CD4-positive, alpha-beta T cell treated with Interleukin-4 for 1 hour (primary cell): ENCODE measurements at places on chromosomes 4 and X.

DNA sequence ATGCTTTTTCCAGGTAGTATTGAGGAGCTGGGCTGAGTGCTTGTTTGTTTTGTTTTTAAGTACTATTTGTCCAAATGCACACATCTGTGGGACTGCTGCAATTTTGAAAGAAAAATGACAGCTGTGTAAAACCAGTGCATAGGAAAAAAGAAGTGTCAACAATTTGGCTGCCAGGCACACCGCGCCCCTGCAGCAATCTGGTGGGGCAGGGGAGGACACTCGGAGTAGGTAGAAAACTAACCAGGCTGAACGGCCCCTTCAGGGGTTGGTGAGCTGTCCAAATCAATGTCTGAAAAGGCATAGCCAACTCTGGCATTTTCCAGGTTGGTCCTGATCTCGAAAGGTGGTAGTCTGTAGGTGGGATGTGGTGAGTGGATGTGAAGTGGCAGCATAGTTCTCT is 1.1 kb downstream of the LDOC1 start:
- DNase-seq = no peak

DNA sequence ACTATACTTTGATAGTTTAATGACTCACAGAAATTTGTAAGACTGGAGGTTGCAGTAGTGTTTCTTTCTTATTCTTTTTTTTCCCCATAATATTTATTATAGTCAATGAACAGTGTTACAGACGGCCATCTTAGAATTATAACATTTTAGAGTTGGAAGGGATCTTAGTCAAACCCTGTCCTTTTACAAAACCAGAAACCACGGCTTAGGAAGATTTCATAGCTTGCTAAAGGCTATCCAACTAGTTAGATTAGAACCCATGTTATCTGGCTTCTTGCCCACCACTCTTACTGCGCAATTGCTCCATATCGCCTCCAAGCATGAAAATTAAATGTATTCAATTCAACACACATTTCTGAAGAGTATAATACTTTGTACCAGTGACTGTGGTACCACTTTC is 1.1 kb downstream of the XIAP start:
- DNase-seq = no peak

GRCh38 chr4:76002176-76002575 is 5.1 kb downstream of the CXCL9 start:
- no peak for DNase-seq

DNA sequence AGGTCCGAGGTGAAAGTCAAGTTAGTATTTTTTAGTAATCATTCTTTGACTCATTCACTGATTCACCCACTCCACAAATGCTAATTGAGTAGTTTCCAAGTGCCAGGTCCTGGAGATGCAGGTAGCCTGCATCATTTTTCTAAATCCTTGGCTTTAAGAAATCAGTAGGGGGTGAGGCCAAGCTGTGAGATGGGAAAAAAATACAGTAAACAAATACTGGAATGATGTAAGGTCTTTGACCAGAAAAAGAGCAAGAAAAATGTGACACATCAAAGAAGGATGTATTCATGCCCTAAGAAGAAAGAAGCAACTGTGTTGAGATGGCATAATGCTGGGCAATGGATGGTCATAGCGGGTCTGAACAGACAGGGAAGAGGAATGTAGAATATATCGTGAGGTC is 1386.6 kb downstream of the PCDH7 start:
- DNase-seq = no peak

DNA sequence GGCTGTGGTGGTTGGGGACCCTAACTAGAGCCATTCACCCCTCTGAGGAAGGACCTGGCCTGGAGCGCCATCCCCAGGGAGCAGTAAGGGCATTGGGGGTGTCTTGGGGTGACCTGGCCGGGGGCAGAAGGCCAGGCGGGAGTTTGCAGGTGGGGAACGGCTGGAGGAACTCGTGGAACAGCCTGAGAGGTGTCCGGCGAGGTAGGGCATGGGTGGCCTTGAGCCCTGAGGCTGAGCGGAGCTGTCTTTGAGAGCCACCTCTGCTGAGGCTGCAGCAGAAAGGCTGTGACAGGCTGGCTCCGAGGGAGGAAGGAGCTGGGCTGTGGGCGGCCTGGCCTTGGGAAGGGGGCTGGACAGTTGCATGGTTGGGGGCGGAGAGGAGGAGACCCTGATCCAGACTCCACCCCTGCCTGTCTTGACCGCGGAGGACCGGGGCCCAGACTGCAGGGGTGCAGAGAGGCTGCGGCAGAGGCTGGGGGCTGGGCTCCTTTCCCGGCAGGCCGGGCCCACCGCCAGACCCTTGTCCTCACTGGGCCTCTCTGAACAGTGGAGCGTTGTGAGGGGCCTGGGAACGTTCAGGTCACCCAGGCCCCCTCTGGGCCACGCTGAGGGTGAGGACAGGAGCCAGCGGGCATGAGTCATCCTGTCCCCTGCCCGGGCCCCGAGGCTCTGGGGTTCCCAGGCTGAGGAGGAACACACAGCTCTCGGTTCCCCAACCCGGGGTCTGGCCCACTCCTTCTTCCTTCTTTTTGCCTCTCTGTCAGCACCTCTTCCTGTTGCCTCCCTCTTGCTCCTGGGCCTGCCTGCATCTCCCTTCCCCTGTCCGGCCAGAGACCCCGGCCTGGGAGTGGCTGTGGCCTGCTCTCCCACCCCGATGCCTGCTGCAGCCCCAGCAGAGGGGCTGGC is 8.1 kb downstream of the SH3BP2 start:
- peak; percentile 80 for DNase-seq

GRCh38 chrX:148649145-148649795 is 148.9 kb downstream of the AFF2 start:
- no peak for DNase-seq

DNA sequence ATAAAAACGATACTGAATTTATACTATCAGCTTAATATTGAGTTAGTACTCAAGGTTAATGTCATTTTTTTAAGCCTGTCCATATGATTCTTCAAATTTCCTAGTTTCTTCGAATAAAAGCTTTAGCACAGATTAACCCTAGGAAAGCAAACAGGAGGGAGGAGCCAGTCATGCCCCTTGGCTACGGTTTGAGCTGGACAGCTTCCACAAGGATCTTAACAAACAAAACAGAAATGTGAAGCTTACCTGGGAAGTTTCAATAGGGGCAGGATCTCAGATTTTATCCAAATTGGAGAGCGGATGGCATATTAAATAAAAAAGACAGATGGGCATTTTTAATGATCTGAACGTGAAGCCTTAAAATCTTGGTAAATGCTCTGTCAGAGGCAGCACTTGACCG is 2.3 kb downstream of the NWD2 start:
- no peak for DNase-seq

DNA sequence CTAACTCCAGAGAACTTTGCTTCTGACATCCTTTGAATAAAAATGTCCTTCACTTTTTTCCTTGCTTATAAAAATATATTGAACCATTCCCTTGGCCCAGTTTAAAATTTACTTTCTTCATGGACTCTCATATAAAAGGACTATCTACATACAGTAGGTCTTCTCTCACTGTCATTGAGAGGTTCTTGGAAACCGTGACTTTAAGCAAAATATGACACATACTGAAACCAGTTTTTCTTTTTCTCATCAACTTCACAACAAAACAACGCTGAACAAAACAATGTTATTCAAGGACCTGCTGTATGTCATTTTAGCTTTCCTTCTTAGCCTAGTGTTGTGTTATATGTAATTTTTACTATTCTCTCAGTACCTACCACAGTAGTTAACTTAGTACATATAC is 496.8 kb downstream of the CENPC start:
- no peak for DNase-seq

DNA sequence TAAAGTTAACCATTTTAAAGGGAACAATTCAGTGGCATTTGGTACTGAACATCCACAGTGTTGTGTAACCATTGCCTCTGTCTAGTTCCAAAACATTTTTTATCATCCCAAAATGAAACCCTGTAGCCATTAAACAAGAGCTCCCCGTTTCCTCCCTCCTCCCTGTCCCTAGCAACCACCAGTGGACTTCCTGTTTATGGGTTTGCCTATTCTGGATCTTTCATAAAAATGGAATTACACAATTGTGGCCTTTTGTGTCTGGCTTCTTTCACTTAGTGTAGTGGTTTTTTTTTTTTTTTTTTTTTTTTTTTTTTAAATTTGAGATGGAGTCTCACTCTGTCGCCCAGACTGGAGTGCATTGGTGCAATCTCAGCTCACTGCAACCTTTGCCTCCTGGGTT is 11.6 kb downstream of the RBMX2 start:
- DNase-seq = no peak

GRCh38 chr4:101075536-101075935 is 271.8 kb downstream of the PPP3CA start:
- DNase-seq = no peak

- DNase-seq = no peak
Measured at GRCh38 chr4:110198049-110198434, 373 bp downstream of the ELOVL6 start.

- no peak for DNase-seq
Measured at GRCh38 chr4:54657185-54657550, 589 bp upstream of the KIT start.

DNA sequence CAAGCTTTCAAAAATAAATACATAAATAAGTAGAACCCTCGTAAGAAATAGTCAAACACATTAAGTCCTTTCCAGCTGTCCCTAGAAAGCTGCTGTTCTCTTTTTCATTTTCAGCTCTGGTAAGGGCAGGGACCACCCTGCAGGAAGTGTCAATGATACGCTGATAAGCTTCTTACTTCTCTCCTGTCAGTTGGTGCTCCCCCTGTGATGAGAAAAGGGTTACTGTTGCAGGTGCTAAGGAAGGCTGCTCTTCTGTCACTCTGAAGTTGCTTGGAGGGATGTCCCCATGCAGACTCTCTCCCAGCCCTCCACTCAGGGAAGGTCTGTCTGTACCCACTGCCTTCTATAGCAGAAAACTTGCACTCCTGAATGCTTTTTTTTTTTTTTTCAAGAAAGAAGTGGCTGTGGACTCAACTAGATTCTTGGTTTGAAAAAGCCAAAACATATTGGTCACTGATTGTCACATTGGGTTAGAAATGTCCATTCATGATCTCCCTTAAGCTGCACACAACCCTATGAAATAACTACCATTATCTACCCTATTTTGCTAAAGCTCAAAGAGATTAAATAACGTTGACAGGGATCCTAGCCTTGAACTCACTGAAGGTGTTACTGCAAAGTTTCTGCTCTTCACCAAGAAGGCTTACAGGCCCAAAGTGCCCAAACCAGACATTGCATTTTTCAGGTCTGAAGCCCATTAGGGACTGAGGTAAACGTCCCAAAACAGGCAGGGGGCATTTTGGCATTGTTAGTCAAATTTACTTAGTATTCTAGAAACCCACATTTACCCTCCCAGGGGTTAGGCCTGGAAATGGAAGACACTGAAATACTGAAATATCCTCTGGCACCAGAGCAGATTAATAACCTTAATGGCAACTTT is 1.2 kb downstream of the CXCL3 start:
- no peak for DNase-seq

DNA sequence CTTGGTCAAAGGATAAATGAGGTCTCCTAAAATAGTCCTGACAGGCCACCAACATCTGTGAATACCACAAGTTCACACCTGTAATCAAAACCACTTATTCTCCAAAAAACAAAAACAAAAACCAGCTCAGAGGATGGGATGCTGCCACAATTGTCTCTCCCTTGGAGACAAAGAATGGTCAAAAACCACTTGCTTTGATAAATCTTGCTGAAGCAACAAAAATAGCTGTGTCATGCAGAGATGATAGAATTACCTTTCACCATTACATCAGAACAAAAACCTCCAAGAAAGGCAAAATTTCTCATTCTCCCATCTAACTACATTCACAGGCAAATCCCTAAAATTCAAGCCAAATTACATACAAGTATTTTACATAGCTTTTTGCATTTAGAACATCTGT is 180.4 kb downstream of the MAML3 start:
- DNase-seq = no peak

DNA sequence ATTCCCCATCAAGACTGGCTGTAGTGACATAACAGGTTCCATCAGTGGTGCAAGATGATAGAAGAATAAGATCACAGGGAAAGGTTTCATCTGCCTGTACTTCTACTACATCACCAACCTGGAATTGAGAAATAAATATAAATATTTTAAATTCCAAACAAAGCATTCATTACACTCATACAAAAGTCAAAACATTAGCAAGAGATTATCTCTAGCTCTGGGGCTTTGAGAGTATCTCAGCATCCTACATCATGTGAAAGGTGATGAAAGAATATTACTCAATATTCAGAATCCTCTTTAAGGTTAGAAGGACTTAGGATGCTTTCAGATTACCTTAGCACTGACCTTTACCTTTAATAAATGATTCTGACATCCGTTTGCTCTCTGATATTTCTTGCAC is 96.5 kb upstream of the MCF2 start:
- no peak for DNase-seq

DNA sequence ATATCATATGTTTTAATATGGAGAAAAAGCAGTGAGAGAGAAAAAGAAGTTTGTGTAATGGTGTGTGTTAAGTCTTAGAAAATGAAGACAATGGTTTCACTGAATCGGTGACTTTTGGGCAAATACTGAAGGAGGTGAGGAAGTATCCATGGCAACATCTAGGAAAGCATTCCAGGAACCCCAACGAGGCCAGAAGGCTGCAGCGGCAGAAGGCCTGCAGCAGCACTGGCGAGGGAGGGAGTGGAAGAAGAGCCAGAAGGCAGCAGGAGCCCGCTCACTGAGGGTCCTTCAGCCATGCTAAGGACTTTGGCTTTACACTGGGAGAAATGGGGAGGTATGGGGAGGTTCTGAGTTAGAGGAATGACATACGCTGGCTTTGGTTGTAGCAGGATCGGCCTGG is 26.8 kb downstream of the COQ2 start:
- no peak for DNase-seq

DNA sequence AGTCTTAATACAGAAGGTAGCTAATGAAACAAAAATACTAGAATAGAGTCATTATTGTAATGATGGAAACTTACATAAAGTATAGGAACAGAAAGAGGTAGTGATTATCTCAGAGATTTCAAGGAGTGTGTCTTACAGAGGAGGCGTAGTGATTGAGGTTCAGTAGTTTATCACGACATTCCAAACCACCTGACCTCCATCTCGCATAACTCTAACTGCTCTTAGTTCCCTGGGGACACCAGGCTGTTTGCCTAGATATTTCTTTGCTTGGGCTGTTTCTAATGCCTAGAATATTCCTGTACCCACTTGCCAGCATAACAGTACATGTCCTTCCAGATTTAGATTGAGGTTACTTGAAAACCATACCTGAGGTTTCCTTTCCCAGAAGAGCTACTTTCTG is 29.1 kb downstream of the STAG2 start:
- no peak for DNase-seq

DNA sequence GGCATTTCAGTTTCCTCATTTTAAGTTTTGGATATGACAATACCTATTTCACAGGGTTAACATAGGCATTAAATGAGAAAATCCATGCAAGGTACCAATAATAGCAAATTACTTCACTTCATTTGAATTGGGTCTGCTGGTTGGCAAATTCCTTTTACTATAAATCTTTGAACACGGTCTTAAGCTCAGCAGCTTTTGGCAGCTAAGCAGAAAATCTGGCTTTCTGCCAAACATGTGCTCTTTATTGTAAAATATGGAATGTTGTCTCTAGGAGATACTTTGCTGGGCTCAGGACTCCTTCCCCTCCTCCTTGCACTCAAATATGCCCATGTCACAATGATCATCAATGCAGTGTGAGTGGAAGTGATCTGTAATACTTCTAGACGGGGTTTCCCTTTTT is 16.8 kb upstream of the DMP1 start:
- DNase-seq = no peak

- peak; percentile 79 for DNase-seq
Measured at GRCh38 chrX:20252381-20253231, 14.1 kb downstream of the RPS6KA3 start.
